Calu3 (cell line): ENCODE measurements at places on chromosomes 6 and 20. TPM values are rescaled to one million over a fixed set of nuclear protein-coding genes. Genes with fewer than 3 reads are reported as not detected.

Gene CYP24A1
- 393 and 665 TPM in 2 replicates for total RNA-seq

Gene PTCRA
- total RNA-seq = not detected in 2 replicates

Gene TGM2
- 261 and 311 TPM in 2 replicates for total RNA-seq

Gene GRM4
- not detected in 2 replicates for total RNA-seq

Gene CFB
- 944 and 1,205 TPM in 2 replicates for total RNA-seq

Gene RAET1G
- total RNA-seq = 0.54 TPM in 1 of 2 replicates, not detected in the other

Gene GSTA3
- not detected in 2 replicates for total RNA-seq

Gene TRAPPC3L
- not detected in 2 replicates for total RNA-seq

Gene PRKN
- 2.4 and 3.8 TPM in 2 replicates for total RNA-seq

Gene ARFGEF3
- total RNA-seq = 15.4 and 16.3 TPM in 2 replicates

Gene HNF4A
- total RNA-seq = 27.7 and 41.1 TPM in 2 replicates

Gene L3MBTL3
- total RNA-seq = 9.6 and 13.4 TPM in 2 replicates

Gene LEMD2
- 117 and 126 TPM in 2 replicates for total RNA-seq

Gene MUC21
- not detected in 2 replicates for total RNA-seq

Gene MMUT
- 17.8 and 19.6 TPM in 2 replicates for total RNA-seq

Gene IP6K3
- not detected in 2 replicates for total RNA-seq

Gene PI16
- 0.17 and 0.32 TPM in 2 replicates for total RNA-seq

- peak; percentile 55 for DNase-seq
Observed at GRCh38 chr6:31585491-31585890, 586 bp upstream of the LST1 start.

DNA sequence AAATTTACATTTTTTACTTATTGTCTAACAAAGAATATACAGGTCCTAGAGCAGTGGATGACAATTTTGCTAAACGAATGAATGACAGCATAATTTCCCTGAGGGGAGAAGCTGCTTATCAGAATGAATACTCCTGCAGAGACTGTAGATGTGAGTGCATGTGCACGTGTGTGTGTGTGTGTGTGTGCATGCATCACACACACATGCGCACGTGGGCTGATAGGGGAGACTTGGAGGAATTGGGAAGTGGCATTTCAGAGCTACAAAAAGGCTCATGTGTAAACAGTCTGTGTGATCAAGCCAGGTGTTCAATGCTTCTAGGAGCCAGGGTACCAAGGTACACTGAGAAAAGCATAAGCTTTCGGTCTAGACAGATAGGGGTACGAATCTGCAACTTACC, 93.5 kb upstream of the SASH1 start:
- no peak for DNase-seq

- no peak for DNase-seq
Observed at GRCh38 chr20:51469578-51470498, 72.7 kb downstream of the NFATC2 start.

DNA sequence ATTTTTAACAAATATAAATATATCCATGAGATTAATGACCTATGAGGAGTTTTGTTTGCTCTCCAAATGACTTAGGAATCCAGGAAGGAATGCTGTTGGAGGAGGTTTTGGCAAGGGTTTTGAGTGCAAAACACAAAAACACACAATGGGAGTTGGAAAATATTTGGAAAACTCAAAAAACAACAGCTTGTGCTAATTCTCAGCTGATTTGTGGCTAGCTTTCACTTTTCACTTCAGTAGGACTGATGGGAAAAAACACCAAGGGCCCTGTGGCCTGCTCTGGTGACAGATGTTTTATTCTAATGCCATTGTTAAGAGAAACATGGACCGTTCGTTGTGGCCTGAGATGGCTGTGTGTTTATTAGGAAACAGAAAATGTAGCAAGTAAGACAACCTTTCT, 113.9 kb downstream of the ALDH8A1 start:
- DNase-seq = no peak

GRCh38 chr6:81241126-81242041, 511.1 kb downstream of the TENT5A start:
- DNase-seq = no peak

GRCh38 chr6:63798378-63798777, 162.8 kb downstream of the PHF3 start:
- DNase-seq = no peak

- no peak for DNase-seq
Observed at GRCh38 chr20:42795111-42795695, 394.5 kb downstream of the PTPRT start.

DNA sequence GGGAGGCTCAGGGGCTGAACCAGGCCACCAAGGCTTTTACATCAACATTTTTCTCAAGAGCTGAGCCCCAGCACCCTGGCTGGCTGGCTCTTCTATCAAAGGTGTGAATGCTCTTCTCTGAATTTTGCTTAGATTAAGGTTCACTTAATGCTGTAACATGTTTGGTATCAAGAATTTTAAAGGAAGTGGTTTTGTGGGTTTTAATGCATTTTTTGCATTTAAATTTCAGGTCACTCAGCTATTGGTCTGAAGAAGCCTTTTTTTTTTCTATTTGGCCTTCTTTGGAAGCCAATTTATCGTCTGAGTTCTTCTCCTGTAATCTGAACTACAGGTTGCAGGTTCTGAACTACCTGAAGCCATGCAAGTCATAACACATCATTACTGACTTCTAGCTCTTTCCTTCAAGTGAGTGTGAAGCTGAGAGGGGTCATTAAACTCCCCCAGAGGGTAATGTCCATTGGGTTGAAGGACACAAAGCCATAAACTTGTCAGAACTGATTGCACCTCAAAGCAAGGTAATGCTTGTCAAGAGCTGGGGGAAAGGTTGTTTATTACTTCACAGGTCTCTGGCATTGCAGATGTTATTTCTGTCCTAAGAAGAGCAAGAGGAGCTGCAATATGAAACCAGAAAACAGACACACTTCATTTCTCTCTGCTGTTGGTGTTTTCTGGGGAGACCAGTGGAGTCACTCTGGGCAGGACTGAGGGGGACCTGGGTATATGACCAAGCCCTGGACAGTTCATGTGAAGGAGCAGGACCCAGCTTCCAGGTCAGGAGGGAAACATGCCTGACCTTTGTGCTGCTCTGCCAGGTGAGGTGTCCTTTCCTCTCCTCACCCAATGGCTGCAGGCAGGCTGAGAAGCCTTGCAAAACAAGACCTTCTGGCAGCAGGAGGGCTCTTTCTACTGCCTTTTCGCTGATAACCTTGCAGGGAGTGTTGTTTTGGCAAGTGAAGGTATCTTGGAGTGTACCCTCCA, 26.1 kb upstream of the NEDD9 start:
- no peak for DNase-seq

- DNase-seq = no peak
Observed at GRCh38 chr6:162154001-162154400, 573.6 kb downstream of the PRKN start.

DNA sequence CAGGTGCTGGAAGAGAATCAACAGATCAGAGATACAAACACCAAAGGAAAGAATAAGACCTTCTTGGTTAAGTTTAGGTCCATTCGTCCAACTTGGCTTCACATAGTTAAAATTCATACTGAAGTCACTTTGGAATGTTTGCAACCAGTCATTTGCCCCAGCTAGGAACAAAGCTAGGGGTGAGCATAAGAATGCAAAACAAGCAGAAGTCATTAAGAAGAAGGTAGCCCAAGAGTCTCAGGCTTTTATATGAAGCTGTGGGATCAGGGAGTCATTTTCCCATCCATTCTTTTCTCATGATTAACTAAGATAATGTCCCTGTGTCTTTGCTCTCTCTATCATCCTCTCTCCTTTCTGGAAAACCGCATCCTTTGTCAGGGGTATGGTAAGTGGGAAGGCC, 51.5 kb upstream of the TMEM170B start:
- no peak for DNase-seq

DNA sequence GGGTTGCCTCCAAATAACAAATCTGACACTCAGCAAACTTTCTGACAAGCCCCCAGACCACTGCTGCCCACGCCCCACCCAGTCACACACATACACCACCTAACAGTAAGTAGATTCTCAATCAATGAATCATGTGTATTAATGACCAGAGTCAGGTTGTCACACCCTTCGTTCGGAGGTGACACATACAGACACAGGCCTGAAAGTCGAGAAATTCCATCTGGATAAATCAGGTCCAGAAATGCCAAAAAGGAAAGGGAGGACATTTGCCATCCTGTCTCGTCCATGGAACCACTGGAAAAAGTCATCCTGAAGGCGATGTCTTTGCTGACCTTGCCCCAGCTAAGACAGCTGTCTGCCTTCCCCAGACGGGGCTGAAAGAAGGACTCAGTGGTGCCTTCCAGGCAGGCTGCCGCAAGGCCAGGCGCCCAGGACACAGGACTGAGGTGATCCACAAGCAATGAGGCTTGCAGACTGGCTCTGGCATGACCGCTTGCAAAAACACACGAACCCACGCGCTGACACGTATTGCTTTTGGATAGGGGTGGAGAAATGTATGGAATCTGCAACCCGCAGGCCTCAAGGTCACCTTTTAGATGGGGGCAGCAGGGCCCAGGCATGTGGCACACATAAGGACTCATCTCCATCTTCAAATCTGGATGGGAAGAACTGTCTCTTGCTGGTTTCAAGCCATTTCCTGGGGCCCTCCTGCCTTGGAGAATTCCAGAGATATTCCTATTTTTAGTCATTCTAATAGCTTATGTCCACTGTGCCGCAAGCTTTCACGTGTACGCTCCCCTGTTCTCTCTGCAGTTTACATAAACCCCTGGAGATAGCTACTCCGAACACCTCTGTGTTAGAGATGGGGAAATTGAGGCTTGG, 9.0 kb downstream of the NFATC2 start:
- DNase-seq = peak; percentile 47

- DNase-seq = no peak
Observed at GRCh38 chr6:6629402-6629801, 40.9 kb downstream of the LY86 start.

GRCh38 chr6:158996856-158997255, 3.1 kb downstream of the RSPH3 start:
- DNase-seq = no peak

GRCh38 chr6:162576016-162576415, 151.6 kb downstream of the PRKN start:
- no peak for DNase-seq

DNA sequence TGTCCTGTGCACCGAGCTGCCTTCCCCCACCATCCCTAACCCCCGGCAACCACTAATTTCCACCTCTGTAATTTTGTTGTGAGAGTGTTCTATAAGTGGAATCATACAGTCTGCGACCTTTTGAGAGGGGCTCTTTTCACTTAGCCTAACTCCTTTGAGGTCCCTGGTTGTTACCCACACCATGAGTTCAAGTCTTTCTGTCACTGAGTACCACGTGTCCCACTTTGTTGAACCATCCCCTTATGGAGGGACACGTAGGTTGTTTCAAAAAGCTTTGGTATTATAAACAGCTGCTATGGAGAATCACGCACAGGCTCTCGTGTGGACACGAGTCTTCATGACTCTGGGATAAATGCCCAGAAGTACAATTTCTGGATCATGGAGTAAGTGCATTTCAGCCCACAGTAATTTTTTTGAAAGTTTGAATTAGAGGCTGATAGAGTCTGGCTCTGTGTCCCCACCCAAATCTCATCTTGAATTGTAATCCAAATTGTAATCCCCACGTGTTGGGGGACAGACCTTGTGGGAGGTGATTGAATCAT, 9.5 kb downstream of the FAM209B start:
- DNase-seq = no peak

DNA sequence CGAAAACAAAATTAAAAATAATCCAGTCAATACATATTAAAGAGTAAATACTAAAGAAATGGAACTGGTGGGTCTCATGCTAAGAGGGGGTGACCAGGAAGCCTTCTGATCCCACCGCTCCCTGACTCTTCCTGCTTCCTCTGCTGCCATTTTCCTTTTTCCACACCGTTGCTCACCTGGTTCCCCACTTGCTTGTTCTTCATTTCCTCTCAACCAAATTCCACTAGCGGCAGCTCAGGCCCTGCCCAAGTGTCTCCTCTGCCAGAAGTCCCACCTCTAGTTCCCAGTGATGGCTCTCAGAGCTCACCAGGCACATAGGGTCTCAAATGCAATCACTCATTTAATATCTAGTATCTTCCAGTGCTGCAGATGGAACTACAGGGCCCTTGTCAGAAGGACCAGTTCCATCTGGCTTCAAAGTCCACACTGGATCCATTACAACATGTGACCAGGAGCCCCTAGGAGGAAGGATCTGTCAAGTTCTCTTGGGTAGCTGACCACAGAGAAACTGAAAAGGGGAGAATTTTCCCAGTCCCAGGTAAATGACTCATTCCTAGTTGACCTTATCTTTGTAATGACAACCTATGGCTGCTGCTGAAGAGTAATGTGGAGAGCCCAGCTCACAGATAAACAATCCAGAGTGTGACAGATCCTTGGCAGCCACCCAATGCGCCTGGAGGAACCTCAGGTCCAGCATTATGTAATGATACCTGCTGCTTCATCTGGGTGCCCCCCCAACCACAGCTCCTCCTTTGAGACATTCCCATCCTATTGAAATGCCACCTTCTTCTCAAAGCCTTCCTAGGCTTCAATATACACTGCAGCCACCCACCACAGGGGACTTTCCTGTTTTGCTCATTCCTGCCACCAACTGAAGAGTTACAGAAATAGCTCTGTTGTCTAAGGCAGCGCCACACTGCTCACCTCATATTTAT, 38.2 kb downstream of the ELMO2 start:
- peak; percentile 40 for DNase-seq

DNA sequence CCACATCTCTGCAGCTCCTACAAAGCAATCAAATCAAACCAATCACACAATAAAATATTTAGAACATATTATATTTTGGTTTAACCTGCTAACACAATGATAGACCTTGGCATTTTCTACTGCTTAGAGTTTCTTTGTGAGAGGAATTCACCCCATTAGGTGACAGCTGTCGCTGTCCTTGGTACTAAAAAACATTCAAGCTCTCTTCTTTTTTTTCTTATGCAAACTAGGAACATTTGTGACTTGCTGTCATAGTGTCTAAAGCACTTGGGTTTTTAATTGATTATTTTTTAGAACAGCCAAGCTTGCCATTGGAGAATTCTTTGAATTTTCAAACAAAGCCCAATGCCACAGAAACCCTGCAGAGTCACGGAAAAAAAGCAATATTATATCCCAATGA, 46.4 kb downstream of the CNR1 start:
- no peak for DNase-seq

GRCh38 chr6:87356181-87356580, 11.6 kb downstream of the C6orf163 start:
- no peak for DNase-seq

GRCh38 chr6:20729086-20729485, 194.8 kb downstream of the CDKAL1 start:
- DNase-seq = no peak

DNA sequence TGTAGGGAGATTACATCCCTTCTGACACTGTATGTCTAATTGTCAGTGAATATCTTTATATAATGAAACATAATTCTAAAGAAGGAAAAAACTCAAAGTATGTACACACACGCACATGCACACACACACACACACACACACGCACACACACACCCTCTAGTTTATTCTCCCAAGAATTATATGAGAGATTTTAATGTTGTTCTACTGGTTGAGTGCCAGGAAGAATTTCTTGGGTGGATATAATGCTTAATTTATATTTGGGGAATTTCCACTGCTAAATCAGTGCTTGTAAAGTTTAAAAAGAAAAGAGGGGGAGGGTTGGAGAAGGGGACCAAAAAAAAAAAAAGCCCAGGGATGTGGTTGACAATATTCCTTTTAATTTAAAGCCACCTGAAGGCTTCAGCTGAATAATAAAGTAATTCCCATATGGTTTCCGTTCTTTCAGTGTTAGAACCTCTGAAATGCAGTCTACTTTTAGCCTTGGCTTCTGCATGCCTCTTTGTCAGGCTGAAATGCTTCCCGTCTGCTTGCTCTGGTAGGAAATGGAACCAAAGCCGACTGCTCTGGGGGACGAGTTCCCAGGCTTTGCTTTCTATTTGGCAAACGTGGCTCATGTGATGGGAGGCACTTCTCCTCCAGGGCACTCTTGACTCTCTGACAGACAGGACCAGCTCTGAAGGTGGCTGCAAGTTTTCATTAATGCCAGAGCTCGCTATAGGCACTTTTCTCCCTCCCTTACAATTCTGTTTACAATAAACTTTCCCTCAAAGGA, 225.4 kb downstream of the PRL start:
- DNase-seq = no peak

GRCh38 chr6:129490521-129491255, 219.3 kb downstream of the ARHGAP18 start:
- peak; percentile 81 for DNase-seq
